ENCODE measurements at places on chromosomes 2 and 18.

- DNase-seq = no peak
Observed at GRCh38 chr18:35590935-35591334, 9.4 kb downstream of the GALNT1 start.

DNA sequence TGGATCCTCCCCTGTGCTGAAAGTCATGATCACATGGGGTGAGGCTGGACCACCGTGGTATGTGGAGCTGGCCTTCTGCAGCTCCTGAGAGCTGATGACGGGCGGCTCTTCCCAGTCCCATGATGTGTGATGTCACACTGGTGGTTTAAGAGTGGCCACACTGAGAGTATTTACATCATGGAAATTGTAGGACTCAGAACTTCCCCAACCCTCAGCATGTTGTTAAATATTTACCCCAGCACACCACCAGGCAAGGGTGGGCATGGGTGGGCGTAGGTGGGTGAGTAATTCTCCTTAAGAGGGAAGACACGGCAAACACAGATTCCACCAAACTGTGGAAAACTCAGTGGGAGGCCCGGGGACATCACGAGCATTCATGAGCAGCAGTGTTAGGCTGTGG, 106.8 kb downstream of the ALPK2 start:
- no peak for DNase-seq

GRCh38 chr2:217834057-217834620, 168.7 kb downstream of the TNS1 start:
- no peak for DNase-seq

DNA sequence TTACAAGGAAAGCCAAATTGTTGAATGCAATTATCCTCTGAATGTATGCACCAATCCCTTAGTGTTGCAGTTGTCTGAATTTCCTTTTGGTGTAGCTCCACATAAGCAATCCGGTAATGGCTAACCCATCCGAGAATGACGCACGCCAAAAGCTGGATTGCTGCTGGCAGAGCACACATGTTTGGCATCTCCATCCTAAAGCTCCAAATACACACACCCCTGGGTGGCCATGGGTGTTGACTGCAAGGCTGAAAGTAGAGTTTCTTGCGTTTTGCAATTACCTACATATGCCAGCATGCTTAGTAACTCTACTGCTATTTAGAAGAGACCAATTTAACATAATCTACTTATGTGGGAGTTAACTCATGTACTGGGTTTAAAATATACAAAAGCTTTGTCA, 53.1 kb downstream of the KCTD1 start:
- no peak for DNase-seq

DNA sequence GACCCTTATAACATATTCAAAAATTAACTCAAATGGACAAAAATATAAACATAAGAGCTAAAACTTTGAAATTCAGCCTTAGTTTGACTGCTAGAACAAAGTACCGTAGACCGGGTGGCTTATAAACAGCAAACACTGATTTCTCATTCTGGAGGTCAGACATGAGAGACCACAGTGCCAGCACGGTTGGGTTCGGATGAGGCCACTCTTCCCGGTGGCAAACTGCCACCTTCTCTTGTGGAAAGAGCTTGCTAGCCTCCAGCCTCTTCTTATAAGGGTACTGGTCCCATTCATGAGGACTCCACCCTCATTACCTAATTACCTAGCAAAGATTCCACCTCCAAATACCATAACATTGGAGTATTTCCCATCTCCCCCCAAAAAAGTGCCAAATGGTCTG, 91.3 kb downstream of the FAM210A start:
- DNase-seq = peak; percentile 1

- DNase-seq = peak; percentile 82
Observed at GRCh38 chr2:46351750-46352138, 54.5 kb downstream of the EPAS1 start.

- no peak for DNase-seq
Observed at GRCh38 chr2:1656326-1656960, 87.9 kb downstream of the PXDN start.

DNA sequence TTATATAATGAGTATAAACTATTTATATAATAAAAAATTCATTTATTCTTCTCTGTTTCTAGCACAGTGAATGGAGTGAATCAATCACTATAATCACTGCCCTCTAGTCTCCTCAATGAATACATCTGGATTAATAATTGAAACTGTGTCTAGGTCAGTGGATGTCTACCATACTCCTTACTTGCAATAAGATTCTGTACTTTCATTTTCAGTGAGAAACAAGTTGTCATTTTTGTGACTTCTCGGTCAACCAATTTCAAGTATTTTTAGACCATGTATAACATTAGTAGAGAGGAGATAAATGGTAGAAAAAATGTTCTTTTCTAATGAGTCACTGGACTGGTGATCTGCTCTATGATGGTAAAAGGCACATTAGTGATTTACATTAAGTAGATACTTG, 799.6 kb upstream of the CHAC2 start:
- no peak for DNase-seq

DNA sequence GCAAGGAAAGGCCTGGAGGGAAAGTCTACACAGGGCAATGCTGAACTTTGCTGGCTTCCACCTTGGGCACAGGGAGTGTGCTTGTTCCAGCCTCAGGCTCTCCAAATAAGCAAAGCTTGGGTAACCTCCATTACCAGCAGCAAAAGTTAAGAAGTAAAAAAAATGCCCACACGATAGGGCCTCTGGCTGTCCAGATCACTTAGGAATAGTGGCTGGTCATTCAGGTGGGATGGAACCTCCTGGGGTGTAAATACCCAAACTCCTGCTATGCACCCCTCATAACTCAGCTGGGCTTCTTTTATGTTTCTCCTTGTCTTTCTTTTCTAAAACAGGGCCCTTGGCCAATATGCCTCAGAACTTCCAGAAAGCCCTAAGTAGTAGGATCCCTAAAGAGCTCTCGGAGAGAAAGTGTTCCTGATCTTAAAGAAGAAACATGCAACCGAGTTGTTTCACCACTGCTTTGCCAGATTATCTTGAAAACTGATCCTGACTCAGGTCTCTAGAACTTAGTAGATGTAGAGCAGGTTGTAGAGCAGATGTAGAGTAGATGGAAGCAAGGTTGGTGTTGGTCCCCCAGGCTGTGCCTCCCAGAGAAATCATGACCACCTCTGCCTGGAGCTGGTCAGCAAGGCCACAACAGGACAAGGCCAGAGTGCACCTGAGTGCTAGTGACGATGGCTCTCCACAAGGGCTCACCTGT, 2.0 kb upstream of the OSR1 start:
- DNase-seq = no peak

DNA sequence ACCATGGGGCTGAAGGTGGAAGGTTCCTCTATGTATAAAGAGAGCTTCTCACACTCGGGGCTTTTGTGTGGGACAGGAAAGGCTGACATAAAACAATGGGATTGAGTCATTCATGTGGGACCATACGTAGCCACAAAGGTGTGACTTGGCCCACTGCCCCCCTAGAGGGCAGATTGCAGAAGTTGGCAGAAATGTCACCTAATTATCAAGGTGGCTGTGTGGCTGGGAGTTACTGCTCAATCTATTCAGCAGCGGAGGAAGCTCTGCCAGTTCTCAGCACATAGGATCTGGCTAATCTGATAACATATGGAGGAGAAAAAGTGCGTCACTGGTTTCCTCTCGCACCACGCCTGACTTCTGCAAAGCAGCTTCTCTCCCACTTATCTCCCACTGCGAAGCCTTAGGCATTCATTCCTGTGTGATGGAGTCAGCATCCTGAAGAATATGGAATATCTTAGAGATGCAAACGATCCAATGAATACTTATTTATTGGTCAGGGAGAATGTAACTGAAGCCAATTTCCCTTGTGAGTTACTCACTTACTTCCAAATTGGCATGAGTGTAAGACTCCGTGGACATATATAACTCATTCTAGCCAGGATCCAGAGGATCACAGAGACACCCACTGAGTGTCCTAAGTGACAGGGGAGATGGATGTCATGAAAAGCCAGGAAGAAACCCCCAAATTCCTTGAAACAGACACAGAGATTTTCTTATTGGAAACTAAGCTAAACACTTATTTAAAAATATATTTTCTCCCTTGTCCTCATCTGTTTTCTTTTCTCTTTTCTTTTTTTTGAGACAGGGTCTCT, 344.8 kb downstream of the TGIF1 start:
- DNase-seq = no peak

- no peak for DNase-seq
Observed at GRCh38 chr2:98026927-98027522, 31.3 kb upstream of the TMEM131 start.

DNA sequence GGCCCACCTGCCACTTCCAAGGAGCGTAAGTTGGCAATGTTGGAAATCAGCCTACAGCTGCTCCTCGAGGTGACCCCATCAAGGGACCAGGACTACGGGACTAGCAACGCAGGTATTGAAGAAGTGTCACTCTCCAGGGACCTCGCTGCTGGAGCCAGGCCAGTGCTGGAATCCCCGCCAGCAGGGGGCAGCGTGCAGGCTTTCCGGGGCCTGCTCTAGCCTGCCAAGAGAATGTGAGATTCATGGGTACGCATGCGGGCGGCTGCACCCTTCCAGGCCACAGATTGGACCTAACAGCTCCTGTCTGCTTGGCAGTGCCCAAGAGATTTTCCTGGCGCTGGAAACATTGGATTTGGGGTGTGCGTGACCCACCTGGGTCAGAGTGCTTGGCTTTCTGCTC, 182.8 kb upstream of the RAB12 start:
- peak; percentile 19 for DNase-seq

- DNase-seq = no peak
Observed at GRCh38 chr18:58097907-58098166, 53.8 kb downstream of the NEDD4L start.

DNA sequence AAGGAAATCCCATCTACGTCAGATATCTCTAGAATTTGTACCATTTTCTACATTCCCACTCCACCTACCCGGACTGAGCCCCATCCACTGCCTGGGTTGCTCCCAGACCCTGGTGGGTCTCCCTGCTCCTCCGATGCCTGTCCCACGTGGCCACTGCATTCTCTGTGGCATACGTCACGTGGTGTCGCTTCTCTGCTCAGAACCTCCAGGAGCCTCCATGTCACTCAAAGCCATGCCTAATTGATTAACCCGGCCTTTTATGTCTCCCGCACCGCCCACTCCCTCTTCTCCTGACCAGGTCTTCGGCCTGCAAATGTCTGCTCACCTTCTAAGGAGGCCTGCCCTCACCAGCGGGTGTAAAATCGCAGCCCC, 176.6 kb downstream of the HDAC4 start:
- DNase-seq = no peak

GRCh38 chr2:20400787-20401488, 45.9 kb upstream of the RHOB start:
- no peak for DNase-seq

GRCh38 chr2:233413046-233413445, 58.8 kb downstream of the DGKD start:
- no peak for DNase-seq

GRCh38 chr2:45736757-45737704, 85.6 kb downstream of the PRKCE start:
- no peak for DNase-seq

GRCh38 chr2:119241205-119241532, 17.5 kb downstream of the STEAP3 start:
- no peak for DNase-seq

- no peak for DNase-seq
Observed at GRCh38 chr2:79428745-79429144, 84.1 kb upstream of the CTNNA2 start.

- DNase-seq = no peak
Observed at GRCh38 chr2:226953826-226954225, 118.0 kb downstream of the RHBDD1 start.

GRCh38 chr2:74544634-74545033, 9.1 kb downstream of the LOXL3 start:
- peak; percentile 36 for DNase-seq

DNA sequence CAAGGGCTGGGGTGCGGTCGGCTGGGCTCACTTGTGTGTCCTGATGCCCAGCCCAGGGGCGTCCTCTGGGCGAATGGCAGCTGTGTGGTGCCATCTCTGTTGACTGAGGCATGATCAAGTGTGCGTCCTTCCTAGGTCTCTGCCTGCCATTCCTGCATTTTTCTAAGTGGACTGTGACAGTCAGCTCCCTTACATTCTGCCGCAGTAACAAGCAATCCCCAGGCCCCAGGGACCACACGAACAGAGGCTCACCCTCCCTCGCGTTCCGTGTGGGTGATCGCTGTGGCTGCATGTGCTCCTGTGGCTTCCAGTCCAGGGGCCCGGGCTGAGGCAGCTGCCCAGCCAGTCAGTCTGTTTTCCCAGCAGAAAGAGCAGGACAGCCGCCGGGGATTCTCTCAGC, 17.8 kb downstream of the D2HGDH start:
- no peak for DNase-seq

DNA sequence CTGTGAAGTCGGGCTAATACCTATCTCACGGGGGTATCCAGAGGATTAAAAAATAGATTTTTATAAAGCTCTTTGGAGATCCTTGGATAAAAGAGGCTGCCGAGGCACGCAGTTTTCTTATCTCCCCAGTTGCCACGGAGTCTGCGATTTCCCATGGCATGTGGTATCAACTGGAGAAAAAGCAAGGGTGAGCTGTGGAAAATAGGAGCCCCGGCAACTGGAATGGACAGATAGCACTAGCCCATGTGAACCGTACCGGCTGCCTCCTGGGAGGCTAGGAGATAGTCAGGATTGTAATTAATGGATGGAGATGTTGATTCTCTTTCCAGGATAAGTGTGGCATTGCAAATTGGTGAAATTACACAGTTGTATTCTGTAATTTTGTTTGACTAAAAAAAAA, 407.6 kb upstream of the KCNH7 start:
- no peak for DNase-seq

DNA sequence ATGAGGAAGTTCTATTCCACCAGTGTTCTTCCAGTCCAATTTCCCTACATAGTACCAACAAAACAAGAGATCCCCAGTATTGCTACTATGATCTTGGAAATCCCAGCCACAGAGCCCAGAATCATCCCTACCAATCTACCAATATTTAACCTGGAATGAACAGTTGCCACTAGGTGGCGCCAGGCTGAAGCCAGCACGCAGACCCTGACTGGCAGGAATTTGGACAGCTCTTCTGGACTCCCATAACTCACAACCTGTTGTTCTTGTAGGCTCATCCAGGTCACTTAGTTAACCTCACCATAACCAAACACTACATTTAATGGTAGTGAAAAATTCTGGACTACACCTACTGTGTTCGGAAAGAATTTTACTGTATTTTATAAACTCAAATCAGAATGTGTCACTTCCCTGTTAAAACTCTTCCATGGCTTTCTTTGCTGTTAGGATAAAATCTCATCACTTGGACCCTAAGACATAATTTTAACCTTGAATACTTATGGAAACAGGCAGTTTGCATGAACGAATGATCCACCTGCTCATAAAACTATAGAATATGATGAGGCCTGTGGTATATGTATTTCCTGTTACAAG, 59.8 kb upstream of the SLC38A11 start:
- peak; percentile 59 for DNase-seq

Data from CD4-positive, alpha-beta T cell treated with Interleukin-17A for 4 hours (primary cell).